NCI-H1092 (cell line): ENCODE measurements at places on chromosomes 5 and 9.
A peak's percentile ranks its signal among the peaks of the same experiment; 100 is the strongest.

- DNase-seq: no peak
Observed at GRCh38 chr5:57932761-57933160, 450.1 kb upstream of the ACTBL2 start.

- DNase-seq: peak; percentile 48
Observed at GRCh38 chr5:98770209-98770910, 3.1 kb upstream of the RGMB start.

DNA sequence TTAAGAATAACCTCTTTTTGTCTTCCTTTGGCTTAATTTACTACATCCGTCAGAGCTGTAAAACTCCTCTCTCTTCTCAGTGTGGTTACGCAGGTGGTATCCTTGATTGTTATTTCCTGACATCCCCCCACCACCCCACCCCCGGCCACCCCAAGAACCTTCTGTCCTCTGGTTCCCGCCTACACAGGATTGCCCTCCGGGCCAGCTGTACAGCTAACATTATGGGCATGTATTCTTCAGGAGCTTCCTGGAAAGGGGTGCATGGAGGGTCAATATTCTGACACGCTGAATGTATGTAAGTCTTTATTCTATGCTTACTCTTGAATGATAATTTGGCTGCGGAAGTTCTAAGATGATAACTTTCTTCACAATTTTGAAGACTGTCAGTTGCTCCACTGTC, 13.0 kb upstream of the ANP32B start:
- no peak for DNase-seq

DNA sequence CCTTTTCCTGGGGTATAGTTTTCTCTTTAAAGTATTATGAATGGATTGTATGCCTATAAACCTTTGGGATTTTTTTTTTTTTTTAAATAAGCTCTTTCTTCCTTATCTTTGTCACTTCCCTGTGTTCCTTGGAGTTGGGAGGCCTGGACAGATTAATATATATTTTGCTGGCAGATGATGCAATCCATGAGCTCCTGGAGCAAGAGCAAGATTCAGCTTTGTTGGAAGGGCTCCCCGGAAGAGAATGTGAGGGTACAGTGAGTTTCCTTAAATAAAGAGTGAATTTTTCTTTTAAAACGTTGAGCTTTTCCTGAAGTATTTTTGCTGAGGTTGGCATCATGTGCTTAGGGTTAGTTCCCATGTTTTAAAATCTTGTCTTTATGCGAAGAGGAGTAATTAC, 98.7 kb upstream of the SLC28A3 start:
- no peak for DNase-seq
